ENCODE measurements at places on chromosomes 4 and X. TPM values are rescaled to one million over a fixed set of nuclear protein-coding genes. Genes with fewer than 3 reads are reported as not detected.
A peak's percentile ranks its signal among the peaks of the same experiment; 100 is the strongest.

DNA sequence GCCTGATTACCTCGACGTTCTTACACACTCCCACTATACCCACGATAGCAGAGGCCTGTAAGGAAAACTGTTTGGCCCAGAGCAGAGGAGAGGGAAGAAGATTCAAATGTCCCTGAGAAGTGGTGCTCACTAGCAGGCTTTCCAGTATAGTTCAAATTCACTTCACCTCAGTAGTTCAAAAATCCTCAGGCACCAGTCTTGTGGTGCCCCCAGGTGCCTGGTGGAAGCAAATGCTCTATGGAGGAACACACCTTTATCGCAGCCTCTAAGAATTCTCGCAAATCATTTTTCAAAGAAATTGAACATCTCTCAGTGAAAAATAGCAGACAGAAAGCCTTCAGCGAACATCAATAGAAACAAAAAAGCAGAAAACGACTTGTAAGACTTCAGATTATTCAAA, 12.2 kb upstream of the MTMR1 start:
- DNase-seq: no peak

- no peak for DNase-seq
These were observed 66.6 kb downstream of the BLTP1 start for GRCh38 chr4:122218762-122219161.

Gene CPEB2
- 0.10 TPM for total RNA-seq

DNA sequence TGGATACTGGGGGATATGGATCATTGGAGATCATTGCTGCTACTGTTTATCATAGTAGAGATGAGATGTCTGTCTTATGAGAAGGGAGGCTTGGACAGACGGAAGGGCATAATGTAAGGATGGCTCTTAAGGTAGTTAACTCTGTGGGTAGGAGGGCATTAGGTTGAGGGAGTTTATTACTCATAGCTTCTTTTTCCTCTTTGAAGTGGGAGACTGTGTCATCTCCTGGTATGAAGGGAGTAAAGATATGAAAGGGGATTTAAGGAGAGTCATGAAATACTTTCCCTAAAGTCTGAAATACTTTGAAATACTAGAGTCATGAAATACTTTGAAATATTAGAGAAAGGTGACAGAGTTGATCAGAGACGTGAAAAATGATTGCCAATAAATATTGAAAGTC, 255.5 kb upstream of the PITX2 start:
- no peak for DNase-seq

Gene CNGA2
- total RNA-seq: not detected

Gene CC2D2A
- total RNA-seq: 1.8 TPM

- no peak for DNase-seq
These were observed 80.6 kb upstream of the ENPP6 start for GRCh38 chr4:184298254-184298653.

DNA sequence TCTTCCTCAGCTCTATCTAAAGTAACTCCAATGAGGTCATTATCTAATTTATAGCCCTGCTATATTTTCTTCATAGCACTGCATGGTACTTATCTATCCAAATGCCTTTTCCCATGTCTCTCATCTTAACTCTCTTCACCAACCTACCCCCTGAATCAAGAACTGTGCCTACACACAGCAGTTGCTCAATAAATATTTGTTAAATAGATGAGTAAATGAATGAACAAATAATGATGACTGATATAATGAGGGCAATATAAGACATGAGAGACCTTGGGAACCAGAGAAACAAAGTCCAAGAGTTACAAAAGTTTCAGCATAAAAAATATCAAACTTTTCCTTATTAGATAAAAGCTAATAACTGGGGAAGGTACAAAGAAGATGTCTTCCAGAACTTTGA, 19.6 kb downstream of the CAMK2D start:
- DNase-seq: no peak

DNA sequence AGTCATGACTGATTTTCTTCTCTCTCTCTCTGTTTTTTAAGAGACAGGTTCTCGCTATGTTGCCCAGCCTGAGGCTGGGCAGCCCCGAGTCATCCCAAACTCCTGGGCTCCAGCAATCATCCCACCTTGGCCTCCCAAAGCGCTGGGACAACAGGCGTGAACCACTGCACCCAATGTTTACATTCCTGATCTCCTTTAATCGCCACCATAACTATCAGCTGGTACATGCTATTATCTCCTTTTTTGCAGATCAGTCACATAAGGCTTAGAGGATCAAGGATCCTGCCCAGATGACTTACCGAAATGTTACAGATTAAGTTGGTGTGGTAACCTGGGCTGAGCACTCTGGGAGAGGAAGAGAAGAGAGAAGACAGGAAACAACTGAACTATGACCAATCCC, 1.5 kb upstream of the USP46 start:
- DNase-seq: no peak

Gene PRSS48
- total RNA-seq: not detected

DNA sequence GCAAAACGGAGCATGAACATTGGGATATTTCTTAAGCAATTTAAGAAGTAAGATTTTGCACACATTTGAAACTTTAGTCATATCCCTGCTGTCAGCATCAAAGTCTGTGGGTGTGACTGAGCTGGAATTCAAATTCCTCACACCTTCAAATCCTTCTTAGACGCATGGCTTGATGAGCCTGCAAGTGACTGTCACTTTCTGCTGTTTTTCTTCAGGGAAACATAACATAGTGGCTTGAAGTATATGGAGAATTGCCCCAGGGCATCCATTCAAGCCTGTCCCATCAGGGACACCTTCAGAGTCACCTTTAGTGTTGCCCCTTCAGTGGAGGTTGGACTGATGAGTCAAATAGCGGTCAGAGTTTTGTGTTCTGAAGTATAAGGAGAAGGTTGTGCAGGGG, 17.4 kb downstream of the FHDC1 start:
- no peak for DNase-seq

Gene PDZD4
- 1.5 TPM for total RNA-seq

GRCh38 chr4:185134307-185134869, 8.7 kb upstream of the SLC25A4 start:
- DNase-seq: no peak

DNA sequence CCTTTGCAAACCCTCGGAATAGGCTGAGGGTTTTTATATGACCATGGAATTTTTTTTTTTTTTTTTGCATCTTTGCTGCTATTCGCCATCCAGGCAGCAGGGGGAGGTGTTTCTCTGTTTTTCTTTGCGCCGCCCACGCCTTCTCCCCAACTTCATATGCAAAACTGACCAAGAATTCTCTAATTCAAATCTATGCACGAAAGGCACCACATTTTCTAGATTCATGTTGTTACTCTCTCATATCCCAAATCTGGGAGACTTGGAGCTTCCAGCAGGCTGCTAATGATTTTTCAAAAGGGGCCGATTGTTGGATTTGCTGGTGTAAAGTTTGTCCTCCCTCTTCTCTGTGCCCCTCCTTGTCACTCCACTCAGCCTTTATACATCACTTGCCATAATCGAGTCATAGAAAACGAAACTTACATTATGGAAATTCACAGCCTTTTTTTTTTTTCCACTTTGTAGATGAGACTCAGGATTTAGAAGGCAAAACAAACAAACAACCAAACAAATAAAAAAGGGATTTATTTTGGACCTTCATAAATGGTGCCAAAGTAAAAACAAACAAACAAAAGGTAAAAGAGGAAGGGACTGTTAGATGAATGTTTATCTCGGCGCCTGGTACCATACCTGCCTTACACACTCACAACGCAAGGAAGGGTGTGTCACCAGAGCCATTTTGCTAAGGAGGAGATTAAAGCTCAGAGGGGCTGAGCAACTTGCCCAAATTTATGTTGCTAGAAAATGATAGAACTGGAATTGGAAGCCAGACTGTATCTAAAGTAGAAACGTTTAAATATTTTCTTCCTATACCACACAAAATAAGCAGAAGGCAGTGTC, 29.3 kb upstream of the BOD1L1 start:
- DNase-seq: no peak

DNA sequence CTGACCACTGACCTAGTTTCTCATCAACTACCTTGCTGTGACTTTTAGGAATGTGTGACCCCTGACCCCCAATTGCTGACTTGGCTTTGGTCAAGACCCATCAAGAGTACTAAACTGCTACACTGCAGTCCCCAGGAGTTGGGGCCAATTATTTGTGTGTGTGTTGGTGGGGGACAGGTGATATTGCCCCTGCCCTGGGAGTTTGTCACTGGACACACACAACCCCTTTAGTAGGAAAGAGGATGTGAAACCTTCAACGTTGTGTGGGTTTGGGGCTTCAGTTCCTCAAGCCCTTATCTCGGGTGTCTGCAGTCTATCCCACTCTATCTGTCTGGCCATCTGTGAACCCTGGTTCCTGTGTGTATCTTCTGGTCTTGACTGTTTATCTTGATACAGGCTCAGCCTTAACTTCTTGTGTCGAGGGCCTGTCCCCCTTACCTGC, 6.5 kb downstream of the SASH3 start:
- no peak for DNase-seq

Gene NXF2B
- total RNA-seq: not detected

- peak; percentile 71 for DNase-seq
These were observed 125.3 kb downstream of the COL4A6 start for GRCh38 chrX:108312957-108313356.

Gene PYURF
- total RNA-seq: 187 TPM

Gene ZNF157
- 2.2 TPM for total RNA-seq

GRCh38 chr4:40916880-40917279, 167.1 kb downstream of the NSUN7 start:
- DNase-seq: peak; percentile 47

Gene NXF3
- total RNA-seq: not detected

Gene SCFD2
- total RNA-seq: 92.3 TPM

Gene SSX1
- not detected for total RNA-seq

Gene RNF150
- 9.1 TPM for total RNA-seq

Gene FGB
- not detected for total RNA-seq

DNA sequence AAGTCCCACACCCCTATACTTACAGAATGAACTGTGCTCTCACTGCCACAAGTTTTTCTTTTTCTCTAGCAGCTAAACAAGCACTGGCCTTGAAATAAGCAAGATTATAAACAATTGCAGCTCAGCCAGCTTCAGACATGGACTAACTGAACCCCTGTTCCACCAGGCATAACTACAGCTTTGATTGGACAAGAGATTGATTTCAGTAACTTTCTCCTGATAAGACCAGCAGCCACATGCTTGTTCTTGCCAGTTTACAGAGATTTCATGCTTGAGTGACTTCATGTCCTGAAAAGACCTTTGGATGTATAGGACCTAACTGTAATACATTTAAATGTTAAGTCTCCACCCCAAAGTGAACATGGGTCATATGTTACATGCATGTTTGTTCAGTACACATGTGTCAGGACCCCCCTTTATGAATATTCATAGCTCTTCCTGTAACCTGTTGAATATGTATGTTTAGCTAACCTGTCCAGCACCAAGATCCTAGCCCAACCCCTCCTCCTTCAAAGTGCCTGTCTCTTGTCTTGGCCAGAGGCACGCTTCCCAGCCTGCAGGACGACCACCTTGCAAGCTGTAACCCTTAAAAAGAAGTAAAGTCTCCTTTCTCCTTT, 27.9 kb downstream of the ZNF275 start:
- DNase-seq: no peak

DNA sequence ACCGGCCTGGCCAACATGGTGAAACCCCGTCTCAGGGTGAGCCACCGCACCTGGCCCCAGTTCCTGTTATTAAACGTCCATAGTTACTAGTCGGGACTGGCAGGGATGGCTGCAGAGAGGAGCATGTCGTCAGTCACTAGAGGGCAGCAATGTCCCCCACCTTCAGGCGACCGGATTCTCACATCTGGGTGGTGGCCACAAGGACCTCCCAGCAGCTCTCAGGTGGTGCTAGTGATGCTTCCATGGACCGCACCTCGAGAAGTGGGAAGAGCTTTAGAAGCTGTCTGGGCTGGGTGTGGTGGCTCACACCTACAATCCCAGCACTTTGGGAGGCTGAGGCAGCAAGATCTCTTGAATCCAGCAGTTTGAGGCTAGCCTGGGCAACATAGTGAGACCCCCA, 13.3 kb upstream of the IL3RA start:
- DNase-seq: peak; percentile 59

DNA sequence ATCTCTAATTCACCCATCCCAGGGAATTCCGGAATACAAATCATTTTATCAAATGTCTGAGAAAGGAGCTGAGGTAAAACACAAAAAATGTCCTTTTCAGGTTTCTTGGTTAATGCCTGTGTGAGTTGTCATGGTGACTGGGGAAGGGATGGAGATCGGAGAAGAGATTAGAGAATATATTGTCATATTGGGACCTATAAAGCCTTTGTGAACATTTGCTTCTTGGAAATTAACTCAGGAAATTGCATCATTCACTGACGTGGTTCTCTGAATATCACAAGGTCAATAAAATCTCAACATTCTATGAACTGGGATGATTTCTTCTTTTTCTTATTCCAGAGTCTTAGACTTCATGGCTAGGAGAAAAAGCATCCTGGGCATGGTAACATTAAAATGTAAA, 174.8 kb upstream of the GLRA2 start:
- DNase-seq: no peak

Gene SOD3
- total RNA-seq: not detected
